Activated CD4-positive, alpha-beta T cell treated with anti-CD3 and anti-CD28 coated beads for 36 hours (primary cell): ENCODE measurements at places on chromosomes 4 and X. TPM values are rescaled to one million over a fixed set of nuclear protein-coding genes. Genes with fewer than 3 reads are reported as not detected.

Gene SYP
- total RNA-seq = 8.5 TPM

Gene RASL11B
- total RNA-seq = 0.25 TPM

Gene NAP1L2
- 2.9 TPM for total RNA-seq

Gene UGT2B11
- not detected for total RNA-seq

Gene F9
- not detected for total RNA-seq

Gene RPS6KA6
- total RNA-seq = 0.12 TPM

DNA sequence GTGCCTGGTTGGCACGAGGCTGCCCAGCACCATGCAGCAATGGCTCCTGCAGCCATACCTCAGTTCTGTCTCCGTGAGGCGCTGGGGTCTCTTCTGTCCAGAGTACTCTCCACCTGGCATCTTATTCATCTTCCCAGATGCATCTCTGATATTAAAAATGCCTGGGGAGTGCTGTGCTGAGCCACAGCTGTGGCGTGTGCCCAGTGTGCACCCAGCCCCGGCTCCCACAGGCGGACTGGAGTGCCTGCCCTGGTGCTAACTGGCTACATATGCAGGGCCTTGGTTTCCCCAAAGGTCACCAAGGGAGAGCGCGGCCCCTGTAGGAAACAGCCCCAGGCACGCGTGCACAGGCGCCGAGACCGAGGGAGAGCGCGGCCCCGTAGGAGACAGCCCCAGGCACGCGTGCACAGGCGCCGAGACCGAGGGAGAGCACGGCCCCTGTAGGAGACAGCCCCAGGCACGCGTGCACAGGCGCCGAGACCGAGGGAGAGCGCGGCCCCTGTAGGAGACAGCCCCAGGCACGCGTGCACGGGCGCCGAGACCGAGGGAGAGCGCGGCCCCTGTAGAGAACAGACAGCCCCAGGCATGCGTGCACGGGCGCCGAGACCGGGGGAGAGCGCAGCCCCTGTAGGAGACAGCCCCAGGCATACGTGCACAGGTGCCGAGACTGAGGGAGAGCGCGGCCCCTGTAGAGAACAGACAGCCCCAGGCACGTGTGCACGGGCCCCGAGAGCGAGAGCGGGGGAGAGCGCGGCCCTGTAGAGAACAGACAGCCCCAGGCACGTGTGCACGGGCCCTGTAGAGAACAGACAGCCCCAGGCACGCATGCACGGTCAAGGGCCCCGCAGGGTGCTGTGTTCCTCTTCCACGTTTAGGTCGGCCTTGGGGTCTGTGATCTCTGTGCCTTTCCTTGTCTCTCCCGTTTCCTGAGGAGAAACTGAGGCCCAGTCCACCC is 14.5 kb downstream of the TMEM175 start:
- no peak for DNase-seq
- no peaks in the 10 kb centered on the region for H3K4me1 ChIP-seq
- no peaks in the 10 kb centered on the region for H3K27me3 ChIP-seq
- no peak overlapping the region for H3K27ac ChIP-seq
- no peak overlapping the region for H3K4me3 ChIP-seq

DNA sequence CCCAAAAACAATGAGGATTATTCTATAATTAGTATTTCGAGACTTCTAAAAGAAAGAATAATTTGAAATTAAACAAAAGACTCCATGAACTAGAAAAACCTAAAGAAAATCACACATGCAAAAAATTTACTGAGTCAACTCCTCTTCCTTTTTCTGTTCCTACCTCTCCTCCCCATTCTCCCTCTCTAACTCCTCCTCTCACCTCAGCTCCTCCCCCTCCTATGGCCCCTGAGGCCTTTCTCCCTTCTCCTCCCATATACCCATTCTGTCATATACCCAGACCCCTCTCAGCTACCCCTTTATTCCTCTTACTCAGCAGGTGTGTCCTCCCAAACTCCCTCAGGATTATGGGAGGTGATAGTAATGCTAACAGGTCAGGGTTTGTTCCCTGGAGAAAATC is 57.4 kb downstream of the SERTM2 start:
- no peaks in the 10 kb centered on the region for H3K36me3 ChIP-seq
- H3K4me3 ChIP-seq = no peak overlapping the region
- no peaks in the 10 kb centered on the region for H3K4me1 ChIP-seq
- no peak for DNase-seq
- no peak overlapping the region for H3K27ac ChIP-seq
- H3K27me3 ChIP-seq = no peaks in the 10 kb centered on the region

DNA sequence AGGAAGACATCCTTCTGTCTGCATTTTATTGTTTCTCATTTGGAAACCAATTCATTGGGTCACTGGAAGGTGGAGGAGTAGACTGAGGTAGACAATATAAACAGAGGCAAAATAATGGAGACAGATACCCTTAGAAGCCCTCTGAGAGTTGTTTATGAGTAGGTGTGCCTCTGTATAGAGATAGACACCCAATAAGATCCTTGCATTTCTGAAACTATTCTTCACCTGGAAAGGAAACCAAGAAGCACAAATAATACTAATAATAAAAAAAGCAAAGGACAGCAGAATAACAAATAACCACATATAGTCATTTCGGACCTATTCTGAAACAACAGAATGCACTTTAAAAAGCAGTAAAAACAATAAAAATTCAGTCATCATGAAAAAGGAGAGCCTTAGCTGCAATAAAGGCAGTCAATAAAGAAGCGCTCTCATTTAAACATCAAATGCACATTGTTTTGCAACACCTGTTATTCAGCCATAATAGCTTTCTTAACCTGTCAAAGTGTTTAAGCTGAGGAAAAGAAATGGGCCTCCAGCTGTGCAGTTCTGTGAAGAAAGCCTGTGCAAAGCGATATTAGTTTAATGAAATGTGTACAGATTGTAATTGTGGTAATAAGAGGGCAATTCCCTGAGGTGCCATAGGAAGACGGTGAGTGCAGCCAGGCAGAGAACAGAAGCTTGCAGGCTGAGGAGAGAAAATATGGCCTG is 904.2 kb downstream of the STPG2 start:
- DNase-seq = no peak
- no peaks in the 10 kb centered on the region for H3K36me3 ChIP-seq
- H3K4me3 ChIP-seq = no peak overlapping the region

DNA sequence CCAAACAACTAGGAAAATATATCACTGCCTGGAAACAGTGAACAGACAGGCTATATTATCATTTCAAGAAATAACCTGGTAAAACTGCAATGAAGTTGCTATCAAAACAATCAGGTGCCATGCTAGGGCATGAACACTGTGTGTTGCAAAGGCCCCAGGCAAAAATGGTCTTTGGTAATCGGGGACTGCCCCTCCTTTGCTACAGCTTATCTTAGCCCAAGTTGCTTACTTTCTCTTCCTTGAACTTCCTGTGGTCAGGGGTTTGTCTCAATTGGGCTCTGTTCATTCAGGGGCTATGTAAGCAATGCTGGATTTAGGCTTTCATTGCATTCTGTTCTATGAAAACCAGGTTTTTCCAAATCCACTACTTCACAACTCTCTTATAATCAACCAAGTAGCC is 30.4 kb downstream of the SCML1 start:
- DNase-seq = no peak
- no peak overlapping the region for H3K27ac ChIP-seq
- no peaks in the 10 kb centered on the region for H3K4me1 ChIP-seq
- H3K4me3 ChIP-seq = no peak overlapping the region
- no peaks in the 10 kb centered on the region for H3K27me3 ChIP-seq

- H3K4me3 ChIP-seq = no peak overlapping the region
- peaks cover 5% of the 10 kb centered on the region for H3K4me1 ChIP-seq
- H3K27ac ChIP-seq = no peak overlapping the region
- DNase-seq = no peak
- H3K36me3 ChIP-seq = no peaks in the 10 kb centered on the region
These were observed 51.5 kb downstream of the STARD8 start for GRCh38 chrX:68698942-68699341.

DNA sequence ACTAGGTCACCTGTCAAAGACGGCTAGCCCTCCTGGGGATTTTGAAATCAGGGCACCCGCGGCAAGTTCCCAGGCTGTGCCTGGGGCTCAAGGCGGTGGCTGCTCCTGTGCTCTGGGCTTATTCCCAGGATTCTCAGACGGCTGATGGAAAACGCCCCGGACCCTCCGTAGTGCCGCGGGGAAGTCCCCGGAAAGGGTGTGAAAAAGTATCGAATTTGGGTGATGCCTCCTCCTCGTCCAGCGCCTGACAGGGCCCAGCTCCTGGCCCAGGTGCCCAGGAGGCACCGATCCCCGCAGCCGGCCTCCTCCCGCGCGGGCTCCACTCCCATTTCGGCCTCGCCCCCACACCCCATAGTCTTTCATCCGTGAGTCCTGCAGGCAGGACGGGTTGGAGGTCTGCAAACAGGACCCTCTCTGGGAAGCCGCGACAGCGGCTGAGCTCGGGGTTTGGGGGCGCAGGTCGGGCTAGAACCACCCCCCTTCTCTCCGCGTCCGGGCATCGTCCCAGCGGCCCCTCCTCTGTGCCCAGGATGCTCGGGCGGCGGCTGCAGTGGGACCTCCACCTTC is 1.1 kb upstream of the NSG1 start:
- H3K27ac ChIP-seq = no peak overlapping the region
- peak overlapping the region; percentile 73 for H3K4me3 ChIP-seq
- H3K27me3 ChIP-seq = peaks cover 24% of the 10 kb centered on the region
- peaks cover 8% of the 10 kb centered on the region for H3K4me1 ChIP-seq
- H3K36me3 ChIP-seq = no peaks in the 10 kb centered on the region

- peak; percentile 70 for DNase-seq
- H3K27me3 ChIP-seq = no peaks in the 10 kb centered on the region
- no peak overlapping the region for H3K4me3 ChIP-seq
These were observed 6.0 kb downstream of the HMGN5 start for GRCh38 chrX:81195712-81196111.

GRCh38 chr4:94307231-94307871 is 35.3 kb downstream of the HPGDS start:
- H3K4me1 ChIP-seq = no peaks in the 10 kb centered on the region
- no peaks in the 10 kb centered on the region for H3K36me3 ChIP-seq
- DNase-seq = no peak
- no peak overlapping the region for H3K27ac ChIP-seq
- no peaks in the 10 kb centered on the region for H3K27me3 ChIP-seq

- no peak overlapping the region for H3K27ac ChIP-seq
- DNase-seq = peak; percentile 5
- no peaks in the 10 kb centered on the region for H3K36me3 ChIP-seq
These were observed 183.4 kb downstream of the KIT start for GRCh38 chr4:54840992-54841768.

DNA sequence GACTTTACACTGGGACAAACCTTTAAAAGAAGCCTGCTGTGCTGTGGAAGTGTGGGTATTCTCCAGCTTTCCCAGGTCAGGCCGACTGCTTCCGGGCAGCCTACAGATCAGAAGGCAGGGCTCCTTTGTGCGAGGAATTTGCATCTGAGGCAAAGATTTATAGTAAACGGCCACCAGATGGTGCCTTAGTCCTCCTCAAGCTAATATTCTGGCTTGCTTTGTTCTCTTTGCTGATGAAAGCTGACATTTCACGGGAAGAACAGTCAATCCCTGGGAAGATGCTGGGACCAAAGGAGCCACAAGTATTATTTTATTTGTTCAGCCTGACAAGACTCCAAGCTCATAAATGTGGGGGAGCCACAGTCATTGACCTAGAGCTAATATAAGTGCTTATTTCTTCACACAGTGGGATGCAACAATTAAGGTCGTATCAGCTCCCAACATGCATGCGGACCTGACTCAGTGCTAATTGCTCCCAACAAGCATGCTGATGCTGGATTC is 120.7 kb upstream of the TRIM2 start:
- H3K36me3 ChIP-seq = no peaks in the 10 kb centered on the region
- H3K4me3 ChIP-seq = no peak overlapping the region
- H3K27me3 ChIP-seq = peaks cover 4% of the 10 kb centered on the region
- peaks cover 29% of the 10 kb centered on the region for H3K4me1 ChIP-seq
- DNase-seq = peak; percentile 64

DNA sequence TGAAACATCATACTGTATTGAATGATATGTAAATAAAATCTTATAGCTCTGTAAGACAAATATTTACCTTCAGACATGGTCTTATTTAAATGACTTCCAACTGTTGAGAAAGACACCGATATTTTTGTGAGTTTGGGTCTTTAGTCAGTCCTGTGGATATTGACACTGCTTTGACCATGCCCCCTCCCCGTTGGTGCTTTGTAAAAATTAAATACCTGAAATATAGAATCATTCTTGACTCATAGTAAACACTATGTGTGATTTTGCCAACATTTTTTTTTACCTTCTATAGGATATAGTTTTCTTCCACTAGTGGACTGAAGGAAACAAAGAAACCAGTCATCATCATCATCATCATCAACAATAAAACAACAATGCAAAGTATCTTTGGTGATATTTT is 114.3 kb upstream of the HS3ST1 start:
- no peak overlapping the region for H3K27ac ChIP-seq
- H3K4me3 ChIP-seq = no peak overlapping the region
- H3K36me3 ChIP-seq = no peaks in the 10 kb centered on the region
- H3K27me3 ChIP-seq = peaks cover 2% of the 10 kb centered on the region
- no peak for DNase-seq

- DNase-seq = no peak
- H3K4me1 ChIP-seq = no peaks in the 10 kb centered on the region
- H3K36me3 ChIP-seq = peaks cover 4% of the 10 kb centered on the region
- no peak overlapping the region for H3K4me3 ChIP-seq
These were observed 47.6 kb downstream of the RAB33B start for GRCh38 chr4:139501527-139501926.

- no peak for DNase-seq
- H3K4me3 ChIP-seq = no peak overlapping the region
- no peaks in the 10 kb centered on the region for H3K4me1 ChIP-seq
- no peak overlapping the region for H3K27ac ChIP-seq
- H3K27me3 ChIP-seq = no peaks in the 10 kb centered on the region
- H3K36me3 ChIP-seq = no peaks in the 10 kb centered on the region
These were observed 322.9 kb upstream of the NWD2 start for GRCh38 chr4:36921476-36922216.

DNA sequence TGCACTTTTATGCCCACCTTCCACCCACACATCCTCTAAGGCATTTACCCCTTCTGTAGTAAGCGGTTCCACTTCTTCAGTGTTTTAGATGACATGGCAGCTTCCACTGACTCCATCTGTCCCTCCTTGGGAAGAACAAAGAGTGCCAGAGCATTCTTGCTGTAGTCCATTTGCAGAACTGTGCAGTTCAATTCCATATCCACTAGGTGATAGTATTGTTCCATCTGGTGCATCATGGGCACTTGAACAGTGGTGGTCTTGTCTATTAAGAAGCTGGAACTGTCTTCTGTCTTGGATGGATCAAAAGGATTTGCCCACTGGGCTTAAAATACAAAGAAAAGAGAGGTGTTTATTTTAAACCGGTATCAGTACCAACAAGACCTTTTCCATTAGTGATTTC is 3.5 kb downstream of the SERPINA7 start:
- DNase-seq = no peak
- H3K27ac ChIP-seq = no peak overlapping the region
- H3K27me3 ChIP-seq = no peaks in the 10 kb centered on the region
- no peak overlapping the region for H3K4me3 ChIP-seq
- no peaks in the 10 kb centered on the region for H3K36me3 ChIP-seq
